ENCODE measurements at places on chromosomes 7 and 10.
A peak's percentile ranks its signal among the peaks of the same experiment; 100 is the strongest.

GRCh38 chr7:103524042-103524907, 78.3 kb upstream of the SLC26A5 start:
- peak; percentile 65 for DNase-seq

DNA sequence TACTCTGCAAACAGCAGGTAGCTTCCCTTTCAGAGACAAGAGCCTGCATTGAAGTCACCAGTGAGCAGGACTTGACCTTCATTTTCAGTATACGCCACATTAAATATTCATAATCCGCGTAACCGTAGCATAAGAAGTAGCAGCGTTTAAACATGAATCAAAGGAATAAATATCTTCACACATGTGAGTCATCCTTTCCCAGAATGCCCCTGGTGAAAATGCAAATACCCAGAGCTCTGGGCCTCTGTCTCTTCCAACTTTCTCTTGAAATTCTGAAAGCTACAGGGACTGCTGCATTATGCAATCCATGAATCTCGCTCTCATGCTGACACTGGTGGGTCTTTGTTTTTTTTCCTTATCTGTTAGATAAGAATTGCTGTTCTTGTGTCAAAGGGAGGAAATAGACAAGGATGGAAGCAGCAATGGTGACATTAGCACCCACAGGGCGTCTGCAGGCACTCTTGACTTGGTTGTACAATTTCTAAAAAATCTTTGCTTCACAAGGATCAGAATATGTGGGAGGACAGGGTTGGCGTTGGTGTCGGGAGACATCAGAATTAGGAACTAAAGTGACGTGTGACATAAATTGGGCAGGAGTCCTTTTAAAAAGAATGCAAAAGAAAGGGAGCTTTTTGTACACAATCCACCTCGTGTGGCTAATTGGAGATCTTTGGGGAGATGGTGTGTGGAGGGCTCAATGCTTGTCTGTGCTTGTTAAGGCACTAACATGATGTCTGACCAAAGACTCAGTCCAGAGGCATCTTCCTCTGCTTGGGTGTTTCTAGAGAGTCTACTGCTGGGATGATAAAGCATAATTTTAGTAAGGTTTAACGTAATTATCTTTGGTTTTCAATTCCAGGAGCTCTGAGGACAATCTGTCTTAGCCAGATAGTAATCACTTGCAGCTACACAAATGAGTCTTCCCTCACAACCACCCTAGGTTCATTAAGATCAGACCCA, 390.3 kb downstream of the KCNMA1 start:
- DNase-seq = no peak

DNA sequence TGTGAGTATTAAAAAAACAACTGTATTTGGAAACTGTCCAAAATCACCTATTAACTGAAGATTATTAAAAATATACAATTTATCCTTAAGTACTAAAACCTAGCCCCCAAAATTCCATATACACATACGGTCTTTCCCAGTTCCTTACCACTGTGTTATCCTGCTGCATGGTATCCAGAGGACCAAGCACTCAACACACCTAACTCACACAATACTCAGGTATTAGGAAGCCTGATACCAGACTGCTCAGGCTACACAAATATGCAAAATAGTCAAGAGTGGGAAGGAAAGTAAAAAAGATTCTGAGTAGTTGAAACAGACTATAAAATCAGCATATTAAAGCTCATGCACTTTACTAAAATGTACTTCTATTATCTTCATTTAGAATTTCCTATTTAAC, 67.2 kb downstream of the EPC1 start:
- DNase-seq = no peak

- no peak for DNase-seq
These were observed 3.5 kb upstream of the GNB2 start for GRCh38 chr7:100670074-100670473.

GRCh38 chr7:130789436-130789835, 55.4 kb upstream of the KLF14 start:
- DNase-seq = no peak

DNA sequence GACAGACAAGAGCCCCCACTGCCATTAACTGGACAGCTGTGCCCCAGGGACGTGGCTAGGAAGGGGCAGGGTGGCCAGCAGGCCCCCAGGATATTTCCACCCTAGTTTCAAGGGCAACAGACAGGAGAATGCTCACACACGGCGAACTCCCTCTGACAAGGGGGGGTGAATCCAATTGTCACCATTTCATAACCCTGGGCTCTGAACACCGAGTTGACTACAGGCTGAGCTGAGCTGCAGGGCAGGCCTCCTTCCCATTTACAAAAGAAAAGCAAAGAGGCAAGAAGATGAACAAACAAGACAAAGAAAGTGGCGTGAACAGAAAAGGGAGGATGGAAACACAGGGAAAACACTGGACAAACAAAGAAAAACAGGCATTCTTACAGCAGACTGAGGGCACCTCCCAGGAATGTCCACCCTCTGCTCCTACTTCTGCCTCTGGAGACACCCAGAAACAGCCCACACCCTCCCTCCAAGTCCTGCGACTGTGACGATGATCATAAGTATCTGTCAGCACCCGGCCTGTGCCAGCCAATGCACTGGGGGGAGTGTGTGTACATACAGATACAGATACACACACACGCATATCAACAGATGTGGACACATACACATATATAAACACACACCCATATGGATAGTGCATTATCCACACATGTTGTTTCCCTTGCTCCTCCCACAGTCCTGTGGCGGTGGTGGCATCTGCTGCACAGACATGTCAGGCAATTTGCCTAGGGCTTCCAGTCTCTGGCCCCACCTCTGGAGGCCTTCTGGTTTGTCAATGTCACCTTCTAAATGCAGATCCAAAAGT, 66.2 kb downstream of the FAM53B start:
- no peak for DNase-seq

DNA sequence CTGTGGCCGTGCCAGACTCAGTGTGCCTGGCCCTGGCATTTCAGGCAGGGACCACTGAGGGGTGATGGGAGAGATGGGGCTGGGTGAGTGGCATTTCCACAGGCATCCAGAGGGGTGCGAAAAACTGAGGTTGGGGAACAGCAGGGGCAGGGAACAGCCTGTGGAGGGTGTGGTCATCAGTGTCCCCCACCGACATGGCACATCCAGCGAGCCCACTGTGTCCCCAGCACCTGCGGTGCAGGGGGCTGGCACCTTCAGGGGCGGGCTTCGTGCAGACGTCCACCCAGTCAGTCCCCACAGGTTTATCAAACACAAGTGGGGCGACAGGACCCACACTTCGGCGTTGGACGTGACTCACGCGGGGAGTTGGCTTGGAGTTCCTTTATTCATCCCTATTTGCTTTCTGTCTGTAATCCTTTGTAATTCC, 14.8 kb downstream of the CUX1 start:
- no peak for DNase-seq

DNA sequence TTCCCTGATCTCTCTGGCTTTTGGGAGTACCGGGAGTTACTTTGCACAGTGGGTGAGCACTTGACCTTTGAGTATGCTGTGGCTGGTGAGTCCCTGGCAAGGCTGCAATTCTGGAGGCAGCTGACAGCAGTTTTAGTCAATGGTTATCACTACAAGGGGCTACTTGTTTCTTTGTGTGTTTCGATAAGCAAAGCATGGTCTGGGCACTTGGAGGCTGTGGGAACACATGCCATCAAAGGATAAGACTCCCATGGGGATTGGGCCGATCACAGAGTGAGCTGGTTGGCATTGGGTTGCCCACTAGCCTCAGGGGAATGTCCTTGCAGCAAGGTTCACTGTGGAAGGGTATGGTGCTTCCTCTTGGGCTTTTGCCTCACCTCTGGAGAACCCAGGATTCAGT, 208.2 kb downstream of the SNX13 start:
- peak; percentile 7 for DNase-seq

Measured in NCI-H526 (cell line).